Esophagus muscularis mucosa (tissue), 4 donors: ENCODE measurements at places on chromosomes 1 and 21. TPM values are rescaled to one million over a fixed set of nuclear protein-coding genes. Genes with fewer than 3 reads are reported as not detected.

Gene ADGRB2
- 4.2 TPM for total RNA-seq

Gene NIBAN1
- total RNA-seq, result 586 TPM

Gene IRF6
- total RNA-seq, result 0.46 TPM

Gene SAMSN1
- total RNA-seq, result 1.6 TPM

Gene FCGR3A
- total RNA-seq, result 18.7 TPM

Gene ACKR1
- total RNA-seq, result 315 TPM

Gene DNAH14
- total RNA-seq, result 15.0 TPM

Gene MCL1
- 291 TPM for total RNA-seq

Gene OR2T29
- total RNA-seq, result not detected

DNA sequence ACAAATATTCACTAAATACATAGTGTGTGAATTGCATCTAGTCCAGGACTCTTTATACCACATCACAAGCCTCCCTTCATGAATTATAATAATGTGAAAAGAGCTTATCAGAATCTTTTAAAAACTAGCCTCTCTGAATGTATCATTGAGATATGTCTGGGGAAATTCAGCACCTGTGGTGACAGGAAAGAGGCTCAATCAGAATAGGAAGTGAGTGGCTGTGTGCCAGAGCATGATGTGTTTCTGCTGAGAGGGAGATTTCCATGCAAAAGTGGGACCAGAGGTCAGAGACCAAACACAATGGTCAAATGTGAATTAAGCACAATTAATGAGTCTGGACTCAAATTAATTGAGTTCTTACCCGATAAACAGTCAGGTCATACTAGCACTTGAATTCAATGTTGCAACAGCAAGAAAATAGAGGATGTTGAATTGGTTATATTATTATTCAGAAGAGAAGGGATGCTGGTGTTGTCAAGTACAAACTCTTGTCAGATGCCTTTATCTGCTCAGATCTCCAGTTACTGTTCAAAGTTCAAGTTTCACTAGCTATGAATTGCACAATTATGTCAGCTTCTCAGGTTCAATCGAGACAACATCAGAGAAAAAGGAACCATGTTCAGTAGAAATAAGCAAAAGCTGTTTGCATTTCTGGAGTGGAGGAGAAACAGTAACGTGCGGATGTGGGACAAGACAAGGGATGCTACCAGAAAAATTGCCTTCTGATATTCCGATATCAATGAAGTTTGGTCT is 226.2 kb downstream of the ZNF326 start:
- DNase-seq, result no peak
- no peaks in the 10 kb centered on the region for H3K36me3 ChIP-seq
- H3K4me1 ChIP-seq, result no peaks in the 10 kb centered on the region
- H3K4me3 ChIP-seq, result no peak overlapping the region

- H3K4me3 ChIP-seq, result peak overlapping the region; percentile 74
- peaks cover 37% of the 10 kb centered on the region for H3K4me1 ChIP-seq
- peak overlapping the region; percentile 67 for H3K27ac ChIP-seq
These were observed 489 bp downstream of the CELSR2 start for GRCh38 chr1:109249654-109250401.

DNA sequence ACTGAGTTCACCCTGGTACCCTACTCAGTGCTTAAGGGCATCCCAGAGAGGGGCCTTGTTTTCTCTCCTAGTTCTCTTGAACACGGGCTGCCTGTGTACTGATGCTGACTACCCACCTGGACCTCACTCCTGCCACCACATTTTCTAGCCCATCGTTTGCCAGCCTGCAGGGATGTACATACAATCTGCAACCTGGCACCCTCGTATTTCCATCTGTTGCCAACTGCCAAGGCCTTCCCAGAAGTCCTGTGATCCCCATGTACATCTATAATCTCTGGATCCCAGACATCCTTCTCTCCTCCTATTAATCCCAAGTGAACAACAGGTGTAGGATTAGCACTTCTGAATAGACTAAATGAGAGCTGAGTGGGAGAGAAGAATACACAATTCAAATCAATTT is 212.0 kb downstream of the SLC45A1 start:
- no peak overlapping the region for H3K4me3 ChIP-seq
- no peaks in the 10 kb centered on the region for H3K27me3 ChIP-seq
- H3K36me3 ChIP-seq, result no peaks in the 10 kb centered on the region
- no peak for DNase-seq

DNA sequence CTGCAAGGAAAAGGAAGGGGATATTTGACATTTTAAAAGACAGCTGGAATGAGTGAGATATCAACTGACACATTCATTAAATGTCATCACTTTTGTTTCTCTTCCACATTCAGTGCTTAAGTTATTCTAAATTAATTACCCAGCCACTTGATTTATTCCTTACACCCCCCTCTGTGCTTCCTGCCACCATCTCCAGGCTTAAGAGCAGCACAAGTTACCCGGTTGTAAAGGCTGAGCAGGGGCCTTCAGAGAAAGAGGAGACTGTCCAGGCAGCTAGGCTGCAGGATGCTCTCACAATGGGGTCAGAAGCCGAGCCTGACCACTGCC is 71.4 kb downstream of the SYT6 start:
- H3K27ac ChIP-seq, result no peak overlapping the region
- no peaks in the 10 kb centered on the region for H3K36me3 ChIP-seq
- H3K4me3 ChIP-seq, result no peak overlapping the region
- no peaks in the 10 kb centered on the region for H3K27me3 ChIP-seq
- DNase-seq, result no peak
- peaks cover 21% of the 10 kb centered on the region for H3K4me1 ChIP-seq

DNA sequence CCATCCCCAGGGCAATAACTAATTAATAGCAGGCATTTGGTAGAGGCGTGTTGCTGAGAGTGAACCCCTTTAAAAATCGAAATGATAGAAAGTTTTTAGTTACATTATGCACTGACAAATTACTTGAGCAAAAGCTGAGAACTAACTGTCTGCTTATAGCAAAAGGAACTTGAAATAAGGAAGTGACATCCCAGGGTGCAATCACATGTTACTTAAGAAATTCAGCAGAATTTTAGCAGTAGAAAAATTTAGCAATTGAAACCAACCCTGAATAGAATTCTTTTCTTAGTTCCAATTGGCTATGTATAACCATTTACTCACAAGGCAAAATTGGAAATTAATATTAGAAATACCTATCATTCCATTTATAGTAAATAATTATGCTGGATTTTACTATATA is 139.5 kb upstream of the SAMSN1 start:
- no peak overlapping the region for H3K4me3 ChIP-seq
- no peak for DNase-seq
- H3K27ac ChIP-seq, result no peak overlapping the region
- no peaks in the 10 kb centered on the region for H3K4me1 ChIP-seq

DNA sequence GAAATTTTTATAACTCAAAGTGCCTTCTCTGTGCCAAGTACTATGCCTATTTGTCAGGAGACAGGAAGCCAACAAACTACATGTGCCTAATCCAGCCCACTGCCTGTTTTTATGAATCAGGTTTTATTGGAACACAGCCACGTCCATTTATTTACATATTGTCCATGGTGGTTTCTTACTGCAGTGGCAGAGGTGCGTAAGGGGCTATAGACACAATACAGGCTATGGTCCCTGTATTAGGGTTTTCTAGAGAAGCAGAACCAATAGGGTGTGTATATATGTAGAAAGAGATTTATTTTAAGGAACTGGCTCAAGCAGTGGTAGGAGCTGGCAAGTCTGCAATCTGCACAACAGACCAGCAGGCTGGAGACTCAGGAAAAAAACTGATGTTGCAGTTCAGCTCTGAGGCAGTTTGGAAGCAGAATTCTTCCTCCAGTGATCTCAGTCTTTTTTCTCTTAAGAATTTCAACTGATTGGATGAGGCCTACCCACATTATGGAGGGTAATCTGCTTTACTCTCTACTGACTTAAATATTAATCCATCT is 15.4 kb downstream of the PPIE start:
- DNase-seq, result no peak
- H3K27ac ChIP-seq, result peak overlapping the region; percentile 23
- peaks cover 100% of the 10 kb centered on the region for H3K36me3 ChIP-seq

DNA sequence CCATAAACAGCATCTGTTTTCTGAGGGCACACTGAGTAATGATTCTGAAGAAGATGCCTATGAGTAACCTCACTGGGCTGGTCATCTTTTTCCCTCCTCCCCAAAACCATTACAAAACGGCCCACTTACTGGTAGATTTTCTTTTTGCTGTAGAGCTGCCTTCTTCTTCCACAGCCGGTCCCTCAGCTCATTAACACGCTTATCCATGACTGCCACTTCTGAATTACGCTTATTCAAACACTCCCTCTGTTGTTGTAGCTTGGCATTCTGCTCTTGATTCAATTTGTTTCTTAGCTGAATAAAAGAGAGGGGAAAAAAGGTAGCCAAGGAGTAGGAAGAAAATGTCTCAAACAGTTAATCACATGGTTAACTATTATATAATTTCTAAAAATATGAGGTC is 43.1 kb downstream of the TP53BP2 start:
- H3K4me1 ChIP-seq, result no peaks in the 10 kb centered on the region
- peaks cover 84% of the 10 kb centered on the region for H3K36me3 ChIP-seq
- no peaks in the 10 kb centered on the region for H3K27me3 ChIP-seq
- H3K27ac ChIP-seq, result no peak overlapping the region
- H3K4me3 ChIP-seq, result no peak overlapping the region

DNA sequence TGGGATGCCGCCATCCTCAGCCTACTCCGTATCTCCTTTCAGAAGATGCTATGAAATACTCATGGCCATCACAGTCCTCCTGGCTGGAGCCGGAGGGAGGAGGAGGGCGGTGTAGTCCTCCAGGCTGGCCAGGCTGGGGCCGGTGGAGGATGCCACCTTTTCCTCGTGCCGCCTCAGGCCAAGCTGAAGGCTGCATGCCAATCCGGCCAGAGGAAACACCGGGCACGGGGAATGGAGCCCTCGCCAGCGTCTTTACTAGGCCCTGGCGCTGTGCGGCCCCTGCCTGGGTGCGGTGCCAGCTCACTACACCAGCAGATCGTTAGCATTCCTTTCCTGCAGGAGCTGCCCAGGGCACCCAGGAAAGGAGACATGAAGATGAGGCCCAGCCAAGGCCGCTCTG is 70.1 kb downstream of the CASZ1 start:
- no peak for DNase-seq
- no peak overlapping the region for H3K4me3 ChIP-seq
- peak overlapping the region; percentile 85 for H3K27ac ChIP-seq
- H3K36me3 ChIP-seq, result no peaks in the 10 kb centered on the region
- peaks cover 49% of the 10 kb centered on the region for H3K4me1 ChIP-seq

DNA sequence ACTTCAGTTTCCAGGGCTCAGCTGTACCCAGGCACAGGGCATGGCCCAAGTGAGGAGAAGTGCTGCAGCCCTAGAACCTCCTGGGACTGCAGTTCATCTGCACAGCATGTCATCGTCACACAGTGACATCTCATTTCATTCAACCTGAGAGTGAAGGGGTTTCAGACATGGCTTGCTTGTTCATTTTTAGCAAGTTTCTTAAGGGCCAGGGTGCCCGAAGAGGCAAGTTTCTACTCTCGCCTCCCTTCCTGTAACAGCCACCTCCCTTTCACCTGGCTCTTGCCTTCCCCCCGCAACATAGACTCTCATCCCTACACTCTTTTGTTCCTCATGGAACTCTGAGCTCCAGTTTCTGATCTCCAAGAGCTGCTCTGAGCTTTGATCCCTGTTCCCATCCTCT is 108.1 kb downstream of the C1orf21 start:
- H3K4me3 ChIP-seq, result no peak overlapping the region
- no peak overlapping the region for H3K27ac ChIP-seq
- peaks cover 86% of the 10 kb centered on the region for H3K4me1 ChIP-seq
- H3K27me3 ChIP-seq, result no peaks in the 10 kb centered on the region

DNA sequence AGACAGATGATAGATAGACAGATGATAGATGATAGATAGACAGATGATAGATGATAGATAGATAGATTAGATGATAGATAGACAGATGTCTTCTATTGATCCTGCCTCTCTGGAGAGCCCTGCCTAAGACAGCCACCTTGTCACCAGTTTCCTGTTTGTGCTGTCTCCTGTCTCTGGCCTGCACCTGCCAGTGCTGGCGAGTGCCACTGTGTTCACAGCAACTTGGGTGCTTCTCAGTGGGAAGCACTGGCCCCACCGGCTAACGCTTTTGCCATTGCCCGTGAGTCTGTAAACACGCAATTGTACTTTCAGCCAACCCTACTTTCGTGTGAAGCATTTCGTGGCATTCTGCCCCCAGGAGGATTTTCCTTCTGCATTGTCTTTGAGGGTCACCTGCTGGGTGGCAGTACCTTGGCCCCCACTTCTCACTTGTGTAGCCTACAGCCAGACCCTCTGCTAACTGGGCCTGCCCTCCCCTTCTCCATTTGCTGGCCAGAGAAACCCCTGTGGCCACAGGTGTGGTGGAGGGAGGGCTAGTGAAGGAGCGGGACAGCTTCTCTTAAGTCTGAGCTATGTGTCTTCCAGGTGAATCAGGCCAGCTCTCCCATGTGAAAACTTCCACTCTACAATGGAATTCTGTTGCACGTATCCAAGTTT is 23.4 kb upstream of the PDE9A start:
- no peak overlapping the region for H3K4me3 ChIP-seq
- H3K4me1 ChIP-seq, result no peaks in the 10 kb centered on the region
- no peak for DNase-seq
- no peaks in the 10 kb centered on the region for H3K36me3 ChIP-seq
- H3K27ac ChIP-seq, result no peak overlapping the region

- H3K36me3 ChIP-seq, result peaks cover 11% of the 10 kb centered on the region
- H3K27me3 ChIP-seq, result no peaks in the 10 kb centered on the region
- peaks cover 30% of the 10 kb centered on the region for H3K4me1 ChIP-seq
- H3K4me3 ChIP-seq, result no peak overlapping the region
These were observed 43.1 kb downstream of the AGPAT3 start for GRCh38 chr21:43908167-43908566.

DNA sequence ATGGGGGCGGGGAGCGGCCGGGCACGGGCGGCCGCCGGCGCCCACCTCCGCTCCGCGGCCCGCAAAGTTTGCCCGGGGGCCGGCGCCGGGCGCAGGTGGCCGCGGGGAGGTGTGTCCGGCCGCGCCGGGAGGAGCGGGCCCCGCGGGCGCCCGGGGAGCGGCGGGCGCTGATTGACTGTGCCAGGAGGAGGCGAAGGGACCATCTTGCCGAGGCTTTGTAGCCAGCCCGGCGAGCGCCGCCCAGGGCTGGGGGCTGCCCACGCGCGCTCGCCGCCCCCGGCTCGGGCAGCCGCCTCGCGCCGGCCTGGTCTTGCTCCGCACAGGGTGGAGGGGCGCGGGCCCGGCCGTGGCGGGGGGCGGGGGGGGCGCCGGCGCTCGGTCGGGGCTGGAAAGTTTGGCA is 432 bp downstream of the EPHB2 start:
- no peaks in the 10 kb centered on the region for H3K36me3 ChIP-seq
- H3K27ac ChIP-seq, result no peak overlapping the region
- H3K4me1 ChIP-seq, result peaks cover 20% of the 10 kb centered on the region
- H3K4me3 ChIP-seq, result peak overlapping the region; percentile 51
- no peak for DNase-seq

DNA sequence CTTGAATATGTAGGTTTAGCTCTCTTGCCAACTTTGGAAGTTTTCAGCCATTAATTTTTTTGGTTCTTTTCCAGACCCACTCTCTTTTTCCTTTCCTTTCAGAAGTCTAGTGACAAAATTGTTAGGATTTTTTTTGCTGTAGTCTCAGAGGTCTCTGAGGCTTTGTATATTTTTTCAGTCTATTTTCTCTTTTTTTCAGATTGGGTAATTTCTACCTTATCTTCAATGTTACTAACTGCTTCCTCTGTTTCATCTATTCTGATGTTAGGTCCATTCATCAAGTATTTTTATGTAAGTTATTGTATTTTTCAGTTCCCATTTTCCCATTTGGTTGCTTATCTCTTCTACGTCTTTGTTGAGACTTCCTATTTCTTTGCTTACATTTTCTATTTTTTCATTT is 15.7 kb downstream of the RGS2 start:
- no peak overlapping the region for H3K4me3 ChIP-seq
- H3K4me1 ChIP-seq, result no peaks in the 10 kb centered on the region
- DNase-seq, result no peak
- no peaks in the 10 kb centered on the region for H3K27me3 ChIP-seq
- H3K36me3 ChIP-seq, result no peaks in the 10 kb centered on the region

- DNase-seq, result no peak
- no peak overlapping the region for H3K4me3 ChIP-seq
- H3K4me1 ChIP-seq, result peaks cover 11% of the 10 kb centered on the region
- no peaks in the 10 kb centered on the region for H3K36me3 ChIP-seq
- H3K27me3 ChIP-seq, result peaks cover 12% of the 10 kb centered on the region
These were observed 8.3 kb downstream of the CNR2 start for GRCh38 chr1:23904748-23905357.
